ENCODE measurements at places on chromosomes 1 and 21.

- no peak for DNase-seq
Observed at GRCh38 chr1:227913764-227914721, 33.7 kb downstream of the WNT9A start.

- no peak for DNase-seq
Observed at GRCh38 chr1:192986110-192986747, 72.9 kb downstream of the UCHL5 start.

GRCh38 chr1:230818367-230818766, 50.0 kb downstream of the C1orf198 start:
- no peak for DNase-seq

GRCh38 chr1:119449971-119450370, 35.0 kb downstream of the HSD3B2 start:
- DNase-seq = no peak

- no peak for DNase-seq
Observed at GRCh38 chr1:241306125-241306790, 50.7 kb downstream of the RGS7 start.

- no peak for DNase-seq
Observed at GRCh38 chr1:216123446-216124191, 299.6 kb downstream of the USH2A start.
